Sciatic nerve (tissue), 2 donors: ENCODE measurements at places on chromosomes 5 and 9.
A peak's percentile ranks its signal among the peaks of the same experiment; 100 is the strongest.

- no peak for DNase-seq
Observed at GRCh38 chr9:77817590-77818311, 169.6 kb upstream of the GNA14 start.

- peak; percentile 82 for DNase-seq
Observed at GRCh38 chr9:134377976-134378375, 51.7 kb downstream of the RXRA start.

GRCh38 chr9:97954550-97954989, 16.6 kb upstream of the HEMGN start:
- DNase-seq = no peak

DNA sequence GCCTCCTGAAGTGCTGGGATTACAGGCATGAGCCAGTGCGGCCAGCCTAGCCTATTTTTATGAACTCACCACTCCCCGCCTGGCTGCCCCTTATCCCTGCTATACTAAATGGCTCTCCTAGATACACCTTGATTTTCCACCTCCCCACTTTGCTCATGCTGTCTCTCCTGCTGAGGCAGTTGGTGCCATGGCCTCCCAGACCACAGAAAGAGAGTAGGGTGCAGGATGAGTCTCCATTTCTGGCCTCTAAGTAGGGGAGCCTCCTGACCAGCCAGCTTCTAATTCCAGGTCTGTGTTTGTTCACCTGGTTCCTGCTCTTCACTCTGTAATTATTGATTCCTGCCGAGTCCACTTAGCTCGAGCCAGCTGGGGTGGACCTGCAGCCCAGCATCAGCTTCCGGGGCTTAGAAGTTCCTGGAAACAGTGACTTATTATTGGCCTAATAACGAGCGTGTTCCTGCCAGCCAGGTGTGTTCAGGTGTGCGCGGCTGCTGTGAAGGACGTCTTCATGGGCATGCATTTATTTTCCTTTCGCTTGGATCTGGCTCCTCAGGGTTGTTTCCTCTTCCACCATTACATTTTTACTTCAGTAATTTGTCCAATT, 34.0 kb downstream of the ZNF618 start:
- no peak for DNase-seq

DNA sequence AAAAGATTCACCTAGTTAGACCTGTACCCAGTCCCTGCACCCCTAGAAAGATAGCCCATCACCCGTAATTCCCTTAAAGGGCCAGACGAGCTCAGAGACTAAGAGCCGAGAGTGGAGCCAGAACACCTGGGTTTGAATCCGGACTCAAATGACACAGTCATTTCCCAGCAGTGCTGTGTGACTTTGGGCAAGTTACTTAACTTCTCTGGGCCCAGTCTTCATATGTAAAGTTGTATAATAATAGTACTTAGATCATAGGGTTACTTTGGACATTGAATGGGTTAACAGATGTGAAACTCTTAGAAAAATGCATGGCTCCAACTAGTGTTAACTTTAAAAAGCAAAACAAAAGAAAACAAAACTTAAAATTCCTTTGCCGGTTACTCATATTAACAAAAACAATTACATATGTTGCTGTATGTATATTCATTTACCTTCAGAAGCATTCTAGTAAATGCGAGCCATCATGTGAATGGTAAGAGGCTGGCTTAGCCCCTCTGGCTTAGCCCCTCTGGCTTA, 40.4 kb upstream of the RASGRF2 start:
- no peak for DNase-seq

GRCh38 chr5:150946351-150946905, 41.6 kb upstream of the ZNF300 start:
- DNase-seq = peak; percentile 90

- peak; percentile 88 for DNase-seq
Observed at GRCh38 chr5:150674341-150674821, 13.3 kb downstream of the MYOZ3 start.

DNA sequence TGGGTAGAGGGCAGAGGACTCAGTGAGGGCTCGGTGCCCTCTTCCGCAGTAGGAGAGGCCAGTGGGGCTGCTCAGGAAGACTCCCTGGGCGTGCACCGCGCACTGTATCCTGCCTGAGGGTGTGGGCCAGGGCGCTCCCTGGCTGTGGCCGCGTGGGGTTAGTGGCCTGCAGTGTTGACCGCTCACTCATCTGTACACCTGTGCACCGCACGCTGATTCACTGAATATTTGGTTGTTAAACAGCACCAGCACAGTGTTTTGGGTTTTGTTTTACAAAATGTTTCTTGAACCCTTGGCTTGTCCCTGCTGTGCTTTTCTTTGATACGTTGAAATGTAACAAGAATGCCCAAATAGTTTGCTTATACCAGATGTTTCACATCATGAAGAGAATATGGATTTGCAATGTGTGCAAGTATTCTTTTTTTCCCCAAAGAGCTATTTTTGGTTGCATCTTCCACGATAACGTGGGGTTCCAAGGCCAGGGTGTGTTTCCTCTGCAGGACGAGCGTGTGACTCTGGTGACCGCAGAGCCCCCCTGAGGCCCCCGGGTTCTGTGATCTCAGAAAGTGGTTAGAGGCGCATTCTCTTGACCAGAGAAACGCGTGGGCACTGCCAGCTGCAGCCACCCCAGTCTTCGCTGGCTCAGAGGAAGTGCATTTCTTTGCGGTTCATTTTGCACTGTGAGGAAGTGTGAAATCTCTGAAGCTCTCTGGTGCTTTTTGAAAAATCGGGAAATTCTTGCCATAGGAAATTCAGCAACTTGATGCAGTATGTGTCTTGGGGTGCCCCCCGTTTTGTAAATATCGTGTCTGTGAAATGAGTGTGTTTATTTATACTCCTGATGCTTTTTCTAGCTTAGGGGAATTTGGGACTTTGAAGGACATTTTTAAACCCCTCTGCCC, 46.9 kb downstream of the AHRR start:
- peak; percentile 48 for DNase-seq

DNA sequence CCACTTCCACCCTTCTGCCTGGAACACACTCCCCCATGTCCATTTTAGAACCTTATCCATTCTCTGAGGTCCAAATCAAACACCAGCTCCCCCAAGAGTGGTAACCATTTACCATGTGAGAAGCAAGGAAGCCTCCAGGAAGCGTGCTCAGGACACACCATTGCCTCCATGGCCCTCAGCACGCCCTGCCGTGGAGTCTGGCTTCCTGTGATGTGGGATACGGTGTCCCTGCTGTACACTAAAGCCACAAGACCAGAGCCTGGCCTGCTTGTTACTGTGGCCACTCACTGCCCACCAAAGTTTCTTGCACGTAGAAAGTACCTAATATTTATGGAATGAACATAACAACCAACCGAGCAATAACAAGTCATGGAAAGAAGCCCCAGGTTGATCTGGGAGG, 151.7 kb downstream of the SEMA5A start:
- DNase-seq = no peak

GRCh38 chr9:106287091-106287631, 575.8 kb upstream of the ZNF462 start:
- no peak for DNase-seq

- no peak for DNase-seq
Observed at GRCh38 chr5:159301466-159301865, 28.8 kb downstream of the IL12B start.

GRCh38 chr9:7094052-7094451, 336.3 kb downstream of the KDM4C start:
- no peak for DNase-seq

DNA sequence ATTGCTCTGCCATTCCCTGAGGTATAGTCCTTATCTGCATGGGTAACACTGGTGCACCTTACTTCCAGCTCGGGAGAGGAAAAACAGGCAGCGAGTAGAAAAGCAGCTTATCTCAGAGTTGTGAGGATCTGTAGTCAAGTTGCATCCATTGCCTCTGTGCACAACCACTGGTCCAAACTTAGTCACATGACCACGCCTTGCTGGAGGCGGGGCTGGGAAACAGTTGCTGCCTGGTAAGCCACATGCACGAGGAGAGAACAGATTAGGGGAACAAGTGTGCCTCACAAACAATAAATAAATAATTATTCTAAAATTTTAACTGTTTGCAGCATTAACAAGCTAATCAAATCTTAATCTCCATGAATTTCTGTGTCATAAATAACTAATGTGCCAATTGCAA, 18.6 kb downstream of the ZNF622 start:
- DNase-seq = no peak

GRCh38 chr5:4780633-4781032, 359.5 kb upstream of the ADAMTS16 start:
- DNase-seq = no peak

DNA sequence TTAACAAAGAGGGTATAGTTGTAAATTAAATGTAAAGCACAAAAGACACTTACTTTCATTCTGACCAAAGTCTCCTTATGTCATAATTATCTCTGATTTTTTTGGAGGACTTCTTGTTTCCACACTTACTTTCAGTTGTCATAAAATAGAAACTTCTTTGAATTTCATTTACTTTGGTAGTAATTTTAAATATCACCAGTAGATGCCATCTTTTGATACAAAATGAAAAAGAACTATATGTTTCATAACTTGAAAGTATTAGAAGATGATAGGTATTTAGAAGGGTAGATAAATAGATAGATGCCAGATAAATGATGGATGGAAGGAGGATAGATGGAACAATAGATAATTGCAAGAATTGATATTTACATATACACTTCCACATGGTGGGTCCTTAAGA, 1865.3 kb upstream of the CDH9 start:
- no peak for DNase-seq

- no peak for DNase-seq
Observed at GRCh38 chr9:137815256-137816255, 62.0 kb upstream of the CACNA1B start.

GRCh38 chr9:130356033-130356432, 88.7 kb upstream of the ASS1 start:
- no peak for DNase-seq

DNA sequence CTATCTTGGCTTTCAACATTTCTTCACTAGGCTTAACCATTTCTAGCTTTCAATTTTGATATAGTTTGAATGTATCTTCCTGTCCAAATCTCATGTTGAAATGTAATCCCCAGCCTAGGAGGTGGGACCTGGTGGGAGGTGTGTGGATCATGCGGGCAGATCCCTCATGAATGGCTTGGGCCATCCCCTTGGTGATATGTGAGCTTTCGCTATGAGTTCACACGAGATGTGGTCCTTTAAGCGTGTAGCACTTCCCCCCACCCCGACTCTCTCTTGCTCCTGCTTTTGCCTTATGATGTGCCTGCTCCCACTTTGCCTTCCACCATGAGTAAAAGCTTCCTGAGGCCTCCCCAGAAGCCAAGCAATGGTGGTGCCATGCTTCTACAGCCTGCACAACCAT, 40.6 kb downstream of the PHAX start:
- no peak for DNase-seq

DNA sequence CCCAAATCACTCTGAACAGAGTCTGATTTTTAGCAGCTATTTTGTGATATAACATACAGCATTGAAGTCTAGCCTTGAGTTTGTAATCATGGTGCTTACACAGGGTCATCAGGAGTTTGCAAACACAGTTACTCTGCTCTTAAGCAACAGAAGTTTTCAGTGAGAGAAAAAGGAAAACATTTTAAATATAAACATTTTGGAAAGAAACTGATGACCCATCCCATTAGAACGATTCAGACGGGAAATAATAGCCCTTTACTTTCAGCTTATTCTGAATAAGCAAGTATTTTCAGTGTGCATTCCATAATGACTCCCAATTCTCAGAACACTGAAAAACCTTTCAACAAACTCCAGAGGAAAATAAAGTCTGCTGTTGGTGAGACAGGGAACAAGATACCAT, 46.7 kb upstream of the TMC1 start:
- no peak for DNase-seq

GRCh38 chr5:177458912-177459350, 12.3 kb downstream of the PRR7 start:
- no peak for DNase-seq

GRCh38 chr5:91403438-91403837, 20.3 kb upstream of the ARRDC3 start:
- no peak for DNase-seq

GRCh38 chr5:116896001-116896400, 321.4 kb upstream of the SEMA6A start:
- DNase-seq = no peak

DNA sequence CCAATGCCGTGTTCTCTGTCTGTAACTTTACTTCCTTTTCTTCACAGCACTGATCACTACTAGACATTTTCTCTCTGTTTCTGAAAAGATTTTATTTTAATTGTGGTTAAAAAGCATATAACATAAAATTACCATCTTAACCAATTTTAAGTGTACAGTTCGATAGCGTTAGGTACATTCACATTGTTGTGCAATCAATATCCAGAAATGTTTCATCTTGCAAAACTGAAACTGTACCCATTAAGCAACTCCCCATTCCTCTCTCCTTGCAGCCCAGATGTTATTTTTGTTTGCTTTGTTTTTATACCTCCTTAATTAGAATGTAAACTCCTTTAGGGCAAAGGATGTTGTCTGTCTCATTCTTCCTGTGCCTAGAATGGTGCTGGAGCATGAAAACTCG, 47.5 kb downstream of the COL27A1 start:
- no peak for DNase-seq

DNA sequence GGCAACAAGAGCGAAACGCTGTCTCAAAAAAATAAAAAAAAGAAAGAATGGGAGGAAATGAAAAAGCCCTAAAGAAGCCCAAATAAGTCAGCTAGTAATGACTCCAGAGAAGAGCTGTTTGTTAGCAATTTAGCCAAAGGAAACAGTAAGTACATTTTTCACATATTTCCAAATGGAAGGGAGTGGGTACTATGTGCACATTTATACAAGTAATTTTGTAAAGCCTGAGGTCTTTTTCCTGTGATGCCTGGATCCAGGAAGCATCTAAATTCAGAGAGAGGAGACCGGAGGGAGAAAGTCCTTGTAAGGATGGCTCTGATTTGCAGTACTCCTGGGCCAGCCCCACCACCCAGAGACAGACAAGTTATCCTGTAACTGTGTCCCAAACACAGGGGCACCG, 14.7 kb downstream of the FBP1 start:
- DNase-seq = no peak

DNA sequence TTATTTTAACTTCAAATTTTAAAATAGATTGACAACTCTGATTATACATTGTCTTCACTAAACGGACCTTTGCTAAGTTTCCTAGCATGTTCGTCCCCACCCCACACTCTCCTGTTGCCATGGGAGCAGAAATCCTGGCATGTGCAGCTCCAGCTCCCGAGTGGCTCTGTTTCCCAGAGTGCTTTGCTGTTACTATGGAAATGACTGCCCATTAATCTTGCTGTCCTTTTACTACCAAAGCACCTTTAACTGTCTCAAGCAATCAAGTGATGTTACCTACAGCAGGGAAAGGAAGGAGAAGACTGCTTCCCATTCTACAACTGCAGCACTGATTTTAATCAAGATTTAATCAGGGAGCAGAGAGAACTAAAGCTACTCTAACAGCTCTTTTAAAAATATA, 212.0 kb upstream of the KIF2A start:
- DNase-seq = peak; percentile 61
